Lower lobe of right lung (tissue), 2 donors: ENCODE measurements at places on chromosomes 6 and 20.

- H3K4me3 ChIP-seq: no peak overlapping the region
- no peak for DNase-seq
Measured at GRCh38 chr20:57205606-57206219, 60.7 kb downstream of the BMP7 start.

DNA sequence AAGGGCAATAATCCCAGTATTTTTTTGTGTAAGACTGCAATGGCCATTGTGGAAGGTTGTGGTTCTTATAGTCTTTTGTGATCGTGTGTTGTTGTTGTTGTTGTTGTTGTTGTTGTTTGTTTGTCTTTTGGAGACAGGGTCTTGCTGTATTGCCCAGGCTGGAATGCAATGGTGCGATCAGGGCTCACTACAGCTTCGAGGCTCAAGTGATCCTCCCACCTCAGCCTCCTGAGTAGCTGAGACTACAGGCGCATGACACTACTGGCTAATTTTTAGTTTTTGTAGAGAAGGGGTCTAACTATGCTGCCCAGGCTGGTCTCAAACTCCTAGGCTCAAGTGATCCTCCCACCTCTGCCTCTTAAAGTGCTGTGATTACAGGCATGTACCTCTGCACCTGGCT, 3.5 kb upstream of the GSTA4 start:
- H3K4me1 ChIP-seq: peaks cover 8% of the 10 kb centered on the region
- H3K27me3 ChIP-seq: no peaks in the 10 kb centered on the region
- H3K36me3 ChIP-seq: peaks cover 8% of the 10 kb centered on the region
- H3K27ac ChIP-seq: no peak overlapping the region
- no peak overlapping the region for H3K4me3 ChIP-seq

GRCh38 chr6:168576388-168576787, 135.4 kb downstream of the SMOC2 start:
- H3K4me1 ChIP-seq: peaks cover 12% of the 10 kb centered on the region
- H3K36me3 ChIP-seq: no peaks in the 10 kb centered on the region
- H3K4me3 ChIP-seq: no peak overlapping the region
- H3K27me3 ChIP-seq: peaks cover 5% of the 10 kb centered on the region
- no peak for DNase-seq

DNA sequence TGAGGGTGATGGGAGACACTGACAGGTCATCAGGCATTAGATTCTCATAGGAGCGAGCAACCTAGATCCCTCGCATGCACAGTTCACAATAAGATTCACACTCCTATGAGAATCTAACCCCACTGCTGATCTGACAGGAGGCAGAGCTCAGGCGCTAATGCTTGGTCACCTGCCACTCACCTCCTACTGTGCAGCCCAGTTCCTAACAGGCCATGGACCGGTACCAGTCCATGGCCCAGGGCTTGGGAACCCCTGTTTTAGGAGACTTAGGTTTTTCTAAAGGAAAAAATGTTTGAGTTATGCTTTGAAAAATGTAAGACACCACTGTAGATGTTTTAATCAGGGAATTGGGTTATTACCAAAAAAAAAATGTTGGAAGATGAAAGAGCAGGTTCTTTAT, 6.7 kb downstream of the HLA-E start:
- DNase-seq: no peak
- H3K4me3 ChIP-seq: no peak overlapping the region
- peaks cover 34% of the 10 kb centered on the region for H3K36me3 ChIP-seq

GRCh38 chr20:43904827-43905177, 9.8 kb upstream of the TOX2 start:
- no peaks in the 10 kb centered on the region for H3K27me3 ChIP-seq
- no peaks in the 10 kb centered on the region for H3K36me3 ChIP-seq
- H3K4me3 ChIP-seq: no peak overlapping the region
- H3K27ac ChIP-seq: no peak overlapping the region

DNA sequence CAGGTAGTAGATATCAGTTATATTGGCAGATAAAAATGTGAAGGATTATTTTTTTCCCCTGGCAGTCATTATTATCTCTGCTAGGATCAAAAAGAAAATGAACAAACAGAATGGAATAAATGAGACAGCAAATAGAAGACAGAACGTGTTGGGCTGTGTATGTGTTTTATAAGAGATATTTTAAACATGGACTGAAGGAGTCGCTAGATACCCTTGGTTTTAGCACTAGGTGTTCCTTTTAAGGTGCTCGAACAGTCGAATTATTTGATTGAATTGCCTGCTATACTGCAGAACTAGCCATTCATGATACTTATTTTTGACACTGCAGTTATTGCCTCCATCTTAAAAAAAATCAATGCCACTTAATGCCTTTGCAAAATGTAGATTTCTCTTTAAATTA, 3.7 kb downstream of the GRIK2 start:
- no peak overlapping the region for H3K27ac ChIP-seq
- peaks cover 66% of the 10 kb centered on the region for H3K27me3 ChIP-seq
- no peak overlapping the region for H3K4me3 ChIP-seq
- no peaks in the 10 kb centered on the region for H3K36me3 ChIP-seq

GRCh38 chr6:50056242-50056641, 6.5 kb upstream of the DEFB112 start:
- no peak overlapping the region for H3K27ac ChIP-seq
- no peaks in the 10 kb centered on the region for H3K4me1 ChIP-seq
- no peak overlapping the region for H3K4me3 ChIP-seq
- H3K27me3 ChIP-seq: no peaks in the 10 kb centered on the region

DNA sequence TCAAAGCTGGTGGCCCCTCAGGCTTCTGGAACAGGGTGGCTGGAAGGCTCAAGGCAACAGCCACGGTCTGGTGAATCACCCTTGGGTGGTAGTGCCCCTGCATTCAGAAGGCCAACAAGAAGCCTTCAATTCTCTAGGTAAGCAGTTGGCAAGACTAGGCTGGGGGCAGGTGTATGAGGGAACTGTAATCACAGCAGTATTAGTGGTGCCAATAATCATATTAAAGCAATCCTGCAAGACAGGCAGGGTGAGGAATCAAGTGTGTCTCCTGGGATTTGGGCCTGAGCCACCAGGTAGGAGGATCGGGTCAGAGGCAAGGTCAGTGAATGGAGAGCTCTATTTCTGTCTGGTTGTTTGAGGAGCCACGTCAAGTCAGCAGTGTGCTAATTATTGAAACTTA, 24.9 kb upstream of the SCUBE3 start:
- peaks cover 8% of the 10 kb centered on the region for H3K4me1 ChIP-seq
- no peaks in the 10 kb centered on the region for H3K36me3 ChIP-seq
- H3K27ac ChIP-seq: no peak overlapping the region
- no peak for DNase-seq

DNA sequence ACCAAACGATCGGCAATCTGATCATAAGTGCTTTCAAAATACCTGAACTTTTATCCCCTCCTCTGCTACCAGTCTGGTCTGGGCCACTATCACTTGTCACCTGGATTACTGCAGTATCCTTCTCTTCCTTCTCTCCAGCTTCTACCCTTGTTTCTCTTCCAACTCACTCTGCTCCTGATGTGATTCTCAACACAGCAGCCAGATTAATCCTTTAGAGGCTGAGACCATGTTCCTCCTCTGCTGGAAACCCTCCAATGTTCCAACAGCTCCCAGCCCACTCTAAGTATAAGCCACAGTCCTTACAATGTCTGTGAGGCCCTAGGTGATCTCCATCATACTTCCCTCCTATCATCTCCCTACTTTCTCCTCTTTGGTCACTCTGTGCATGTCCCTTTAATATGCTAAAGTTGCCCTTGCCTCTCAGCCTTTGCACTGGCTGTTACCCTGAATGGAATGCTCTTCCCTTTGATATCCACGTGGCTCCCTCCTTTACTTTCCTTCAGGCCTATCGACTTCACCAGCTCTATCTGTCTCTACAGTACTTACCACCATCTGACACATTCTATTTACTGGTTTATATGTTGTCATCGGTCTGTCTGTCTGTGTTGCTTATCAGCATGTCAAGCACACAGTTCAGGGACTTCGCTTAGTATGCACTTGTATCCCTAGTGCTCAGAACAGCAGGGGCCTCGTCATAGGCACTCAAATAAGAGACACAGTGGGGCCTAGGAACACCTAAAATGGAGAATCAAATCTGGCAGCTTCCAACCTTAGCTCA, 35.0 kb upstream of the RNF24 start:
- H3K27me3 ChIP-seq: no peaks in the 10 kb centered on the region
- DNase-seq: no peak
- H3K36me3 ChIP-seq: no peaks in the 10 kb centered on the region
- H3K4me3 ChIP-seq: no peak overlapping the region

DNA sequence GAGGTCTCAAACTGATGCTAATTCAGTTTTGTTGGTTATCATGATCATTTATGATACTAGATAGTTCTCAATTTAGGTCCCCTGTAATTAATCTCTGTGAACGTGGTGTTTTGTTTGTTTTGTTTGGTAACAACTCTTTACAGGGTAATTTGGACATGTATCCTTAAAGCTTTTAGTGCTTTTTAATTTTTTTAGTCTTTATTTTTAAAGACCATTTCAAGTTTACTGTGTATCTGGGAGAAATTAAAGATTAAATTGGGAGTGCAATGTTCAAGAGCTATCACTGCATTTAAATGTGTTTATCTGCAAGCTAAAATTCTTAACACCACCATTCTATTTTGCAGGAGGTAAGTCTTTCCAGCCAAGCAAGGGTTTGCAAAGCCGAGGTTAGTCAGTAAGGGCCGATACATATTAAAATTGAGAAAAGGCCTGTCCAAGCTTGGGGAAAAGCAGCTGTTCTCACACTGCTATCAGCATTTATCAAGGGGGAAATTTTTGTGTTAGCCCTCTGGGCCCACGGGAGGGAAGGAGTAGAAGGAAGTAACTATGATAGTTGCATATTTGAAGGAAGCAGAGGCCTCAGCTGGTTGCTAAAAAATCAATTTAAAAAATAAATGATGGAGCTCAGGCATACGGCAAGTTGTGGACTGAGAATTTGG, 59.3 kb upstream of the ZNF217 start:
- peak overlapping the region; percentile 67 for H3K27ac ChIP-seq
- no peaks in the 10 kb centered on the region for H3K27me3 ChIP-seq
- no peaks in the 10 kb centered on the region for H3K36me3 ChIP-seq
- no peak for DNase-seq

DNA sequence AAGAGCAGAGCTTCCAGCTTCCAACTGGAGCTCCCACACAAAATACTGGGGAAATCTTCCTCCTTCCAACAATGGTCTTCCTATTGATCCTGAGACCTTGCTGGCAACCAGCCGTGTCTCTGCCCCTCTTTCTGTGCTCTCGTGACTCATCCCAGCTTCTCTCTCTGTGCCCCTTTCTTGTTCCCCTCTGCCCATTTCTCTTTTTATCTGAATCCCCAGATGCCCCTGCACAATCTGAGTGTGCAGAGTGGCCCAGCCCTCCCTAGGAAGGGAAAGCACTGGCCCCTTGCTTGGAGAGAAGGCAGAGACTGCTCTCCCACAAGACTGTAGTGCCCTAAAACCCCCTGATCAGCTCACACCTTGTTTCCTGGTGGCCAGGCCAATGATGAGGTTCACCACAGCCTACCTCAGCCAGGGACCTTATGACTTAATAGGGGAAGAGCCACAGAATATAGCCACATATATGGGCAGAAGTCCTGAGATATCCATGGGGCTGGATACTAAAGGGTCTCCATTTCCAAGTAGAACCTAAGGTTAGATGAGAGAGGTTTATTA, 23.1 kb upstream of the MAS1L start:
- no peak for DNase-seq
- H3K27me3 ChIP-seq: peaks cover 3% of the 10 kb centered on the region
- no peak overlapping the region for H3K27ac ChIP-seq
- H3K4me3 ChIP-seq: no peak overlapping the region

- no peak for DNase-seq
- no peaks in the 10 kb centered on the region for H3K4me1 ChIP-seq
- no peak overlapping the region for H3K27ac ChIP-seq
- H3K27me3 ChIP-seq: no peaks in the 10 kb centered on the region
- no peak overlapping the region for H3K4me3 ChIP-seq
- H3K36me3 ChIP-seq: peaks cover 31% of the 10 kb centered on the region
Measured at GRCh38 chr20:36585410-36586125, 12.2 kb downstream of the TGIF2 start.

DNA sequence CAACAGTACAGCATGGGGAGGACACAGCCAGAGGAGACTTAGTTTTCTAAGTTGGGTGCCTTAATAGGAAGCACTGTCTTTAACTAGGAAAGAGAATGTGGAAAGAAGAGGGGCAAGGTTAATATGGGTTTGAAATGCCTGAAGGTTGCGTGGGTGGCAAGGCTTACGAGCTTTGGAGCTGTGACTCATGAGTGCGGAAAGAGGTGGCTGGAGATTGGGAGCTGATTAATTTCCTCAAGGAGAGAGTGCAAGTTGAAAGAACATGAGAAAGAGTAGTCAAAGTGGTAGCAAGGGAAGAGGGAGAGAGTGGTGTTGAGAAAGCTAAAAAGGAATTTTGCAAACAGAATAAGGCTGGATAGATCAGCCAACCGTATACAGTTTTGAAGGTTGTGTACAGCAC, 315.1 kb upstream of the PRND start:
- H3K27ac ChIP-seq: no peak overlapping the region
- H3K36me3 ChIP-seq: no peaks in the 10 kb centered on the region
- H3K4me3 ChIP-seq: no peak overlapping the region

GRCh38 chr20:6768228-6769140, 998 bp downstream of the BMP2 start:
- H3K27me3 ChIP-seq: peaks cover 7% of the 10 kb centered on the region
- peak overlapping the region; percentile 84 for H3K27ac ChIP-seq
- peaks cover 16% of the 10 kb centered on the region for H3K4me1 ChIP-seq
- DNase-seq: peak; percentile 50

DNA sequence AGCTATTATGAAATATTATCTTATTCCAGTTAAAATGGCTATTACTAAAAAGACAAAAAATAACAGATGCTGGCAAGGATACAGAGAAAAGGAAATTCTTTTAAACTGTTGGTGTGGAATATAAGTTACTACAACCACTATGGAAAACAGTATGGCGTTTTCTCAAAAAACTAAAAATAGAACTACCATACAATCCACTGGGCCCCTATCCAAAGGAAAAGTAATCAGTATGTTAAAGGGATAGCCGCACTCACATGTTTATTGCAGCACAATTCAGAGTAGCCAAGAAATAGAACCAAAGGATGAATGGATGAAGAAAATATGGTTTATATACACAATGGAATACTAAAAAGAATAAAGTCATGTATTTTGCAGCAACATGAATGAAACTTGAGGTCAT, 303.8 kb upstream of the ECI2 start:
- DNase-seq: no peak
- H3K36me3 ChIP-seq: no peaks in the 10 kb centered on the region
- no peaks in the 10 kb centered on the region for H3K27me3 ChIP-seq
- no peak overlapping the region for H3K4me3 ChIP-seq
- no peak overlapping the region for H3K27ac ChIP-seq
